ENCODE measurements at places on chromosomes 1 and 21.

DNA sequence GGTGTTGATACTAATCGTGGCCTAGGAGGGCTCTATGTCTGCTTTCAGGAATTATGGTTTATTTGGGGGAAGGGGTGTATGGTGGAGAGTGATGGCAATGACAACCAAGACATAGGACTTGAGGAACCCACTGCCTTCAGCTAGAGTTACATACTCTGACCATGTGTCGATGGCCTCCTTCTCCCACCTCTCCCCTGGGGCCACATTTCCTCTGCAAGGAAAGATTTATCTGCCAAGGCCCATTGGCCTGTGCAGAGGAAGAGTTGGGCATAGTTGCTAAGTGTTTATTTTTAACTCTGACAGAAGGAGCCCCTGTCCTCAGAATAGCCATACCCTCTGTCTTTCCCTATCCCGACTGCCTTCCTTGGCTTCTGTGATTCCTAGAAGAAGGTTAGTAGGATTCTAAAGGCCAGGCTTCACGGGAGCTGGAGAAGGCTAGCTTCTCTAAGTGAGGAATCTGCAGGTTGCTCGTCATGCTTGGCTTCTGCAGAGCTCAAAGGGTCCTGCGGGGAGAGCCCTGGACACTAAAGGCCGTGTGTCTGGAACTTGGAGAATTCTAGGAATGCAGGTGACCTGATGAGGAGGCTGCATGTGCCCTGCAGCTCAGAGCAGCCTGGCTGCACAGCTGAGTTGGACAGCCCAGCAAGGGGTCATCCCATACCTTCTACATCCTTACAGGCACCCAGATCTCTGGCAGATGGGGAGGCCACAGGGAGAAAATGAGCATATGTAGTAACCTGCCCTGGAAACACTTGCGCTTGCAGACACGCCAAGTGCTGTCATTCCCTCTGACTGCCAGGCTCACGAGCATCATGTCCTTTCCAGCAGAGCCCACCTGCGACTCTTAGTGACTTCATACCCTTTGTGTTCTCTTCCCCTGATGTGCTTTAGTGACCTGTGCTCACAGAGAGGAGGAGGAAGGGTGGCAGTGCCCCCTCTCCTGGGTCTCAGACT lies 9.7 kb downstream of the MAPKAPK2 start:
- no peak for DNase-seq

DNA sequence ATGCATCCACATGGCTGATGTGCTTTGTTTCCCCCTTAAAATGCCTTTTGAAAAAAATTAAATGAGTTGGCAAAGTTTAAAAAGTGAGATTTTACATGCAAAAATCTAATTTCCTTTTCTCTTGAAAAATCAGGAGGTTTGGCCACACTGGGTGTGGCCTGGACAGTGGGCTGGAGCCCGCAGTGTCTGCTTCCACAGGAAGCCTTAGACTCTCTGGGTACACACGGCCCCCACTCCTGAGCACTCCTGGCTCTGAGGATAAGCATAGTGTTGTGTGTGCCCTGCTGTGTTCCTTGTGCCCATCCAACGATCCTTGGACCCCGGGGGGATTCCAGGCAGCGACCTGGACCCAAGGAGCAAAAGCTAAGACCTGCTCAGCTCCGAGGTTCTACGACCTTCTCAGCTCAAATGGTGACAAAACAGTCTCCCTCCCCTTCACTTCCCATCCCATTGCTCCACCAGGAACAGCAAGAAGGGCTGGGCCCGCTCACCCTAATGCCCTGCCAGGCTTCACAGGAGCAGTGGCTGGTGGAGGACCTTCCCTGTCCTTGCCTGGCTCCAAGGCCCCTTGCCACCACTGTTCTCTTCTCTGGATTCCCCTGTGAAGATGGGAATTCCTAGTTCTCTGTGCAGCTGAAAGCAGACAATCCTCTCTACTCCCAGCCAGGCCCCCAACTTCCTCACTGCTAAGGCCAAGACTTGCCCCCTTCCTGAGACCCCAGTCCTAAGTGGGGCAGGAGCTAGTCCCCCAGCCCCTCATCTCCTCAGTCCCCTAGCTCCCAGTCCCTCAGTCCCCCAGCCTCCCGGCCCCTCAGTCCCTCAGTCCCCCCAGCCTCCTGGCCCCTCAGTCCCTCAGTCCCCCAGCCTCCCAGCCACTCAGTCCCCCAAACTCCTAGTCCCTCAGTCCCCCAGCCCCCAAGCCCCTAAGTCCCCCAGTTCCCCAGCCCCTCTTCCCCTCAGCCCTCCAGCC lies 395.8 kb downstream of the PTPRU start:
- DNase-seq: peak; percentile 50

GRCh38 chr1:24932284-24932683 lies 2.2 kb upstream of the RUNX3 start:
- DNase-seq: no peak

- DNase-seq: no peak
These were observed 54.2 kb upstream of the ATF3 start for GRCh38 chr1:212554401-212554800.

- DNase-seq: no peak
These were observed 60.6 kb downstream of the VPS26C start for GRCh38 chr21:37206496-37206895.

GRCh38 chr1:86224651-86225310 lies 68.2 kb upstream of the COL24A1 start:
- DNase-seq: no peak

GRCh38 chr1:2864203-2864905 lies 62.9 kb upstream of the TTC34 start:
- no peak for DNase-seq

DNA sequence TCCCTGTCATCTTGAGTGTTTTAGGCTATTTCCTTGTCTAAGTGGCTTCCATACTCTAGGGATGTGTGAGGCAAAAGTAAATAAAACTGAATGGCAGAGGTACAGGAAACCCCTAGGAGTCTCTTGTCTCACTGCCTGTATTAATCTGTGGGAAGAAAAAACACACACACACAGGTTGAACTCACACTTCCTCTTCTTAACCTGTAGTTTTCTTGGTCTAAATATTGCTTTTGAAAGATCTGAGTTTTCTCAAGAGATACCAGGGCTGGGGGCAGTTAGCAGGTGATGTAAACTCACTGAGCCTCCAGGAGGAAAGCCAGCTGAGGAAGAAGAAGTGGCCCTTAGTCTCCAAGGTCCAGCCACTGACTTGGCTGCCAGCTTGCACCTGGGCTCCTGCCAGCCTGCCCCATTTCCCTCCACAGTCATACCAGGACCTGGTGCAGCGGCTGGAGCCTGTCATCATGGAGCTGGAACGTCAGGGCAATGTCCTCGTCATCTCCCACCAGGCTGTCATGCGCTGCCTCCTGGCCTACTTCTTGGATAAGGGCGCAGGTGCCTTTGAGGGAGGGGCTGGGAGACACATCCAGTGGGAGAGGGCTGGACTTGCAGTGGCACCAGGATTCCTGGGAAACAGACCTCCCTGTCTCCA lies 16.9 kb downstream of the PFKFB2 start:
- DNase-seq: no peak

DNA sequence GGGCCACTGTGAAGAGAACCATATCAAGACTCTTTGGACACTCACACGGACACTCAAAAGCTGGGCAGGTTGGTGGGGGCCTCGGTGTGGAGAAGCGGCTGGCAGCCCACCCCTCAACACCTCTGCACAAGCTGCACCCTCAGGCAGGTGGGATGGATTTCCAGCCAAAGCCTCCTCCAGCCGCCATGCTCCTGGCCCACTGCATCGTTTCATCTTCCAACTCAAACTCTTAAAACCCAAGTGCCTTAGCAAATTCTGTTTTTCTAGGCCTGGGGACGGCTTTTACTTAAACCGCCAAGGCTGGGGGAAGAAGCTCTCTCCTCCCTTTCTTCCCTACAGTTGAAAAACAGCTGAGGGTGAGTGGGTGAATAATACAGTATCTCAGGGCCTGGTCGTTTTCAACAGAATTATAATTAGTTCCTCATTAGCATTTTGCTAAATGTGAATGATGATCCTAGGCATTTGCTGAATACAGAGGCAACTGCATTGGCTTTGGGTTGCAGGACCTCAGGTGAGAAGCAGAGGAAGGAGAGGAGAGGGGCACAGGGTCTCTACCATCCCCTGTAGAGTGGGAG lies 36.3 kb upstream of the TDRD10 start:
- no peak for DNase-seq

DNA sequence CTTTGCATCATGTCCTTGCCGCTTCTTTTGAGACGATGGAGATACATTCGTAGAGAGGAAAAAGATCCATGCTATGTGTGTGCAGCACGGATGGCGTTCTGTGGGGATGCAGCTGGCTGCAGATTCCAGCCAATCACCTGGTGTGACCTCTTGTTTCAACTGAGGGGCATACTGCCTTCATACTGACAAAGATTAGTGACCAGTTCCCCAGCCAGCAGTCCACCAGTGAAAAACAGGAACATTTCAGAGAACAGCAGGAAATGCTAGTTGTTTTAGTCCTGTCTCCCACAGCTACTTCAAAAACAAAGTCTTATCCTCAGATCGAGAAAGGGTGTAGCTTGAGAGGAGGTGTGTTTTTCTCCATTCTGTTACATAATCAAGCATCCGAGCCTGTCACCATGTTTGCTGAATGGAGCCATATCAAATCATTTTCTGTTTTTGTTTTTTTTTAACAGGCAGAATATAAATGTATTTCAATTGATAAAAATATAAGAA lies 255.7 kb upstream of the FMN2 start:
- no peak for DNase-seq

DNA sequence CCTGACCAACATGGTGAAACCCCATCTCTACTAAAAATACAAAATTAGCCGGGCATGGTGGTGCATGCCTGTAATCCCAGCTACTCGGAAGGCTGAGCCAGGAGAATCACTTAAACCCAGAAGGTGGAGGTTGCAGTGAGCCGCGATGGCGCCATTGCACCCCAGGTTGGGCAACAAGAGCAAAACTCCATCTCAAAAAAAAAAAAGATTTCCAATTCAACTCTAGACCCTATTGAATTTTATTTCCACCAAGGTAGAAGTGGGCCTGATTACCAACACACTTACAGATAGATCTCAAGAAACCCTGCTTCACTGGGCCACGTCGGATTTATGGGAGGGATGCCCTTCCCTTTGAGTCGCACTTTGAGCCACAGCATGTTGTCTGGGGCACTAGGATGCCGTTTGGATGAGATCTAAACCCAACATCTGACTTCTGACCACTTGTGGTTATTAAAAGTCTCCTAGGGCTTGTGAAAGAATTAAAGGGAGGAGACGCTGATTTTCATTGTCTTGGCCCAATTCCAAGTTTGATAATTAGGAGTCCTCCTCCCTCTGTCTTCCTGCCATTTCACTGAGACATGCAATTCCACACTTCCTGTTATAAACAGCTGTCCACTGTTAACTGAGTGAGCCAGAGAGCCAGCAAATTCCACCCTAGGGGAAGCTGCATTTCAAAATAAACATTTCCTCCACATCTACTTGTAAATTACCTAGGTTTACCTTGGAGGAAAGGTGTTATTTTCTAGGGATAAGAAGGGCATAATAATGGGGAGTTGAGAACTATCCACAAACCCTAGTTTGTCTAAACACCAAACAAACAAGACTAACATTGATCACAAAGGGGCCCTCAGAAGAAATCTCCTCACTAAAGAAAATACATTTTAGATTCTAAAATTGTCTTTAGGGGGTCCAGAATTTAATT lies 5.2 kb upstream of the RERE start:
- DNase-seq: no peak

DNA sequence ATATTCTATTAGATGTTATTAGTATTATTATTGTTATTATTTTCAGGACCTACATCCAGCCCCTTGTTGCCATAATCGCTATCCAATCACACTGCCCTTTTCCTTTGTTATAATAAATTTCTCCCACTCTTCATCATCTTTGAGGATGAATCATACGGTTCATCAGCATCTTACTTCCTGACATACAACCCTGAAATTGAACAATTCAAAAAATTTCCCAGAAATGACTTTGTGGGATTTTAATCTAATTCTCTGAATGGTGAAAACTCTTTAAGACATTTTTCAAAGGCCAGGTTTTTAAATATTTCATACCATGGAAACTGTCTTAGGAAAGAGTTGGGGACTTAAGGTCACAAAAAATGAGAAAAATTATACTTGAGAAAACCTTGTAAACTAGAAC lies 353.5 kb downstream of the ST6GALNAC3 start:
- DNase-seq: no peak

DNA sequence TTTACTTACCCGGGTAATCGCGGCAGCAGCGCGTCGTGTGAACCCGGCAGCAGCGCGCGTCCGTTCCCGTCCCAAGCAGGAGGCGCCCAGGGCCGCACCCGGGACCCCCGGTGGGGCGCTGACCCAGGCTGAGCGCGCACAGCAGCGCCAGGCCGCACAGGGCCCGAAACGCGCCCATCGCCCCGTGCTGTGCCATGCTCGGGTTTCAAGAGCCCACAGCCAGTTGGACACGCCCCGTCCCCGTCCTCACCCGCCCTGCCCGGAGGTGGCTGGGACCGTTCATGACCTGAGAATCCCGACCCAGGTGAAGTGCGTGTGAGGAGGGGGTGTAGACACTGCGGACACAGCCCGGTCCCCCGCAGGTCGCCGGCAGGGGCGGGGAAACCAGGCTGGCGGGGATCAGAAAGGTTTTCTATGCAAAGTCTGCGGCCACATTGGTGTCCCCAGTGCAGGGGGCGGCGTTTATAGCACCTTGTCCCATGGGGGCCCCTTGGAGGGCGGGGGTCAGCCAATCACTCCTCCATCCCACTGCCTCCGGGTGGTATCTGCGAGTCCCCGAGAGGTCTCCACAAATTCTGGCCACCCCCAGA lies at the start of gene TNFRSF18:
Gene TNFRSF18 (minus strand): TSS at position 217 of the 590 bp plus-strand sequence. CDS start 21 bp downstream, at position 196.
- no peak for DNase-seq

- DNase-seq: no peak
These were observed 120.0 kb upstream of the B3GALT2 start for GRCh38 chr1:193306430-193306829.

DNA sequence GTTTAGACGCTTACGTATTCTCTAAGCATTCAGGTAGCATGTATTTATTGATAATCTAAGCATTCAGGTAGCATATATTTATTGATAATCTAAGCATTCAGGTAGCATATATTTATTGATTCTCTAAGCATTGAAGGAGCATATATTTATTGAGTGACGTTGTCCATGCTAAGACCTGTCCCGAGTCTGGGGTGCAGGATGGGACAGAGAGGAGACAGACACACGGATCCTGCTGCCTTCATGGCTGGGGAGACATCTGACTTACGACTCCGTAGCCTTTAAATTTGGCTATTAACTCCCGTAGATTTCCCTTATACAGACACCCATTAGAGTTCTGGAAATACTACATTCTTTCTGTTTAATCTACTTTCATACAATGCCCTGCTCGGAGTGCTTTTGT lies 982 bp downstream of the SCCPDH start:
- DNase-seq: no peak

GRCh38 chr1:112054510-112054909 lies 65.0 kb upstream of the KCND3 start:
- DNase-seq: no peak

GRCh38 chr21:40684726-40685125 lies 162.2 kb downstream of the DSCAM start:
- DNase-seq: no peak

Measured in ascending aorta (tissue), 2 donors.